Right cardiac atrium (tissue), 5 donors: ENCODE measurements at places on chromosomes 16 and 17. TPM values are rescaled to one million over a fixed set of nuclear protein-coding genes. Genes with fewer than 3 reads are reported as not detected.

DNA sequence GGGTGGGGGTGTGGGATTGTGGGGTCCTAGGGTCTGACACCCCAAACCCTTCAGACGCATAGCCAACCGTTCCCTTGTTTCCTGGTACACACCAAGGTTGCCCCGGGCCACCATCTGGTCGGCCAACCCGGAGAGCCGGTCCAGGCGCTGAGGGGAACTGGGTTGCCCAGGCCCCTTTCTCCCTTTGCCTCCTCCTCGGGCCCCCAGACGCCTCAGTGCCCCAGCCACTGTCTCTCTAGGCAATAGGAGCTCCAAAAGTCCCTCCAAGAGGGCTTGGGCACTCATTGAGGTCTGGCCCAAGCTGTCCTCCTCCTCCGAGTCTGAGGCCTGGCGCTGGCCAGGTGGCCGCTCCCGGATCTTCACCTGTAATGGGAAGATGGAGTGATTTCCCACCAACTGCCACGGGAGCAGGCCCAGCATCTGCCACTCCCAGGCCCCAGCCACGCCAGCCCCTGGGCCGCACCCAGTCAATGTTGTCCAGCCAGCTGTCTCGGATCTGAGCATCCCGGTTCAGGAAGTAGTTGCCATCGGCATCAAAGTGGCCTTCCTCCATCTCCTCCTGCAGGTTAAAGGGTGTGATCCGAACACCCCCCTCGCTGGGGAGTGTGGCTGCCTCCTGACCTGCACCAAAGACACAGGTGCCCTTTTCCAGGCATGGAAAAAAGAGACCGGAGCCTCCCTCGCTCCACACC is 1.5 kb downstream of the CD2BP2 start:
- peak; percentile 67 for DNase-seq

GRCh38 chr17:80920441-80920840 is 71.2 kb upstream of the CHMP6 start:
- DNase-seq, result no peak

DNA sequence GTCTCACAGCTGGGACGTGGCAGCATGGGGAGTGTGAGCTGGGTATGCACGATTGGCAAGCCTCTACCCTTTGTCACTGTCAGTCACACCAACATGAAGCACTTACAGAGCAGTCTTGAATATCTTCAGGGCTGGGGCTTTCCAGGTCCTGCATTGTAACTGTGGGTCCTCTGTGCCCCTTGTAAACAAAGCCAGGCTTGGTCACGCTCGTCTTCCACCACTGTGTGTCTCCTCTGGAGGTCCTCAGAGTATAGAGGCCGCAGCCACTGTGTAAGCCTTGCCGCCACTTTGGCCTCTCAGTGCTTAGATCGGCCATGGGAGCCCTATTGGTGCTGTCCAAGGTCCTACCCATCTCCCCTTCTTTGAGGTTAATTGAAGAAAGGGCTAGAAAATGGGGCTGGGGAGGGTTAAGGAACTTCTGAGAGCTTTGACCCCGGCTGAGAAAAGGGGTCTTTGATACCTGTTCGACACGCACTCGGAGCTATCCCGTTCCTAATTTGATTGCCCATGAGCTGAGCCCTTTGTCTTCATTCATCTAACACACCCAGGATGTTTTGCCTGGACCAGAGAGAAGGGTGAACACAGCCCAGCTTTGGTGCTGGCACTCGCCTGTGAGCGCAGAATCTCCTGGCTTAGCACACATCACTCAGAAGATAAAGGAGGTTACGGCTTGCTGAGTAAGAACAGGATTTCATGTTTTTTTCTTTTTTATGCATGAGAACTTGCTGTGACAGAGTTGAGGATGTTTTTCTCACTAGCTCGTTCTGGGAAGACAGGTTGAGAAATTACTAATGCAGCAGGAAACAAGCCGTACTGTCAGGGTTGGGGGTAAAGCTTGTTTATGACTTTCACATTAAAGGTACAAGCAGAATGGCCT is 267.9 kb downstream of the CPPED1 start:
- DNase-seq, result no peak

- no peak for DNase-seq
These were observed 200.3 kb upstream of the MPHOSPH6 start for GRCh38 chr16:82370282-82370681.

DNA sequence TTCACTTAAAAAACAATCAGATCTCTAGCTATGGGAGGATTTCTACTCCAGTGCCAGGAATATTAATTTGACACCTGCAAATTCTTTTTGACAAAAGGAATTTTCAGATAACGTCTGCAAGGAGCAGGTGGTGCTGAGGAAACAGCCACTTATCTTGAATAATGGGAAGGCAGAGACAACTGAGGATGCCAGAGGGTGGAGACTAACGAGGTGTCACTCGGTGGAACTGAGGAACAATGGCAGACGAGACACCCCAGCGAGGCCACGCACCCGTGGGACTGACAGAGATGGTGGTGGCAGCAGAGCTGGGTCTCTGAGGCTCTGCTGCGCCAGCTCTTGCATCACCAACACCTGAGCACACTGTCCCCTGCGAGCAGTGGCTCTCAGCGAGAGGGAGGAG is 42.2 kb downstream of the VAC14 start:
- DNase-seq, result no peak

- no peak for DNase-seq
These were observed 58.6 kb upstream of the NLK start for GRCh38 chr17:27983853-27984252.

GRCh38 chr16:86432691-86433090 is 77.6 kb upstream of the FOXF1 start:
- DNase-seq, result no peak

- no peak for DNase-seq
These were observed 21.6 kb upstream of the NCBP3 start for GRCh38 chr17:3867606-3868005.

DNA sequence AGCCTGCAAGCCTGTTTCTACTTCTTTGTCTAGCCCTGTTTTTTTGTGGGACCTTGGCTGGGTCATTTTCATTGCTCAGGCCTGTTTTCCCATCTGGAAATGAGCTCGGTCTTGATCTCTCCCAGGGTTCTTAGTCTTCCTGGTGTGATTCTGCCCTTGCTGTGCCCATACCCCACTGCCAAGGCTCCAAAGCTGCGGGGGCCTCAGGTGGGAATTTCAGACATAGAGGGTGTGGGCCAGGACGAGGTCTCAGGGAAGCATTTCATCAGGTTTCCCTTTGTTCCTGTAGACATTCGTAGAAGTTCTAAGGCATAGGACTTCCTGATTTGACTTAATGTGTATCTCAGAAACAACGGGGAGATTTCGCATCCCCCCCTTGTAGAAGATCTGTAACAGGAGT is 5.8 kb downstream of the MPRIP start:
- DNase-seq, result no peak

- peak; percentile 71 for DNase-seq
These were observed 24.8 kb downstream of the ITPRIPL2 start for GRCh38 chr16:19138601-19139000.

DNA sequence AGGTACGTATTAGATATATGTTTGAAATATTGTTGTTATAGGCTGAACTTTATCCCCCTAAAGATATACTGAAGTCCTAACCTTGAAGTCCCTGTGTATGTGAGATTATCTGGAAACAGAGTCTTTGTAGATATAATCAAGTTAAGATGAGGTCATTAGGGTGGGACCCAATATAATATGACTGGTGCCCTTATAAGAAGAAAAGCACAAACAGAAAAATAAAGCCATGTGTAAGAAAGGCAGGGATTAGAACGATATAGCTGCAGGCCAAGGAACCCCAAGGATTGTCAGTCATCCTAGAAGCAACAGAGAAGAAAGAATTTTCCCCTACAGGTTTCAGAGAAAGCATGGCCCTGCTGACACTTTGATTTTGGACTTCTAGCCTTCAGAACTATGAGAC is 95.8 kb downstream of the USP32 start:
- DNase-seq, result no peak

GRCh38 chr17:82611140-82612058 is 36.8 kb downstream of the WDR45B start:
- DNase-seq, result peak; percentile 81

- DNase-seq, result no peak
These were observed 1.1 kb downstream of the SGF29 start for GRCh38 chr16:28554634-28555423.

GRCh38 chr17:74374858-74375257 is 7.6 kb downstream of the GPR142 start:
- DNase-seq, result no peak

DNA sequence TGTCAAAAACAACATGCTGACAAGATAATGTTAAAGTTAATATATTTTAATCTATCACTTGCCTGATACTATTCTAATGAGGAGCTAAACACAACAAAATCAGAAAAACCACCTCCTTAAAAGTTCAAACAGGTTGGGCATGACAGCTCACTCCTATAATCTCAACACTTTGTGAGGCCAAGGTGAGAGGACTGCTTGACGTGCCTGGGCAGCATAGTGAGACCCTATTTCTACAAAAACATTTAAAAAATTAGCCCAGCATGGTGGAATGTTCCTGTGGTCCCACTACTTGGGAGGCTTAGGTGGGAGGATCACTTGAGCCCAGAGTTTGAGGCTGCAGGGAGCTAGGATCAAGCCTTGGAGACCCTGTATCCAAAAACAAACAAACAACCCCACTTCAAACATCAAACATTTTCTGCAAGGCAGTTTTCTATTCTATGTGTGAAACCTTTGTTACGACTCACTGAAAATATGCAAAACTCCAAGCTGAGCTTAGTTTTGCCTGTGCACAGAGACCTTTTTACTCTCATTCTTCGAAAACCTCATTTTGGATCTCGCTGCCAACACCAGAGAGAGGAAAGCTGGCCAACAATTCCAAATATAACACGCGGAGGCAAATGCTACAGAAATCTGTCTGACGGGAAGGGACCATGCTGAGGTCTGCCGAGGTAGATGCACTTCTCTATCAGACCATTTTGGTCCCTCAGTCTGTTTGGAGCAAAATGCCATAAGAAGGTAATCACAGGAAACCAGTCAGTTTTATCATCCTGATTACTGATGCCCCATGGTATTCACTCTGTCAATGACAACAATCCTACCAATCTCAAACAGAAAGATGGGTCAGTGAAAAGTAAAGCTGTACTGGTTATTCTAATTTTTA is 6.2 kb downstream of the PHF12 start:
- DNase-seq, result no peak

GRCh38 chr17:70922268-70922667 is 752.9 kb downstream of the KCNJ2 start:
- no peak for DNase-seq

- no peak for DNase-seq
These were observed 17.6 kb upstream of the ITGAM start for GRCh38 chr16:31242206-31242605.

GRCh38 chr17:40373324-40373723 is 8.8 kb upstream of the GJD3 start:
- DNase-seq, result no peak

DNA sequence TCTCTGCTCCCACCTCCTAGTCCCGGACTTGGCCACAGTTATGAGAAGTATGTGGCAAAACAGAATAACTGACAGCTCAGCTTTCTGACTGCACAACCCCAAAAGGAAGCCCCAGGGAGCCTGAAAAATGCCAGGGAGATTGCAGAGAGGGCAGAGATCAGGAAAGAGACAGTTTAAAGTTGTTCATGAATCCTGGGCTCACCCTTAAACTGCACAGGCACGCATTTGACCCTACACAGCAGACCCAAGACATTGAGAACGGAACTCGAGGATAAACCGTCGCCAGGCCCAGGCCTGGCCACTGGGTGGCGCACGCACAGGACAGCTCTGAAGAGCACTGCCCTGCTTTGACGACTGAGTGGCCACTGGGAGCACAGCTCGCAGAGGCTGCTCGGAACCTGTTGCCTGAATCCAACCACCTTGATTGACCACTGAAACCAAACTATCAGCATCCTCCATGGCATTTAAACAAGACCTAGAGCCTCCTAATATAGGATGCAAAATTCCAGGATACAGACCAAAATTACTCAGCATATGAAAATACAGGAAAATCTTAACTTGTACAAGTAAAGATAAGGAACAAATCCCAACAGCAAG is 114.0 kb downstream of the C16orf95 start:
- peak; percentile 89 for DNase-seq

GRCh38 chr17:81631482-81631881 is 5.4 kb downstream of the NPLOC4 start:
- DNase-seq, result no peak

- no peak for DNase-seq
These were observed 449.0 kb upstream of the CDH5 start for GRCh38 chr16:65917466-65917865.

DNA sequence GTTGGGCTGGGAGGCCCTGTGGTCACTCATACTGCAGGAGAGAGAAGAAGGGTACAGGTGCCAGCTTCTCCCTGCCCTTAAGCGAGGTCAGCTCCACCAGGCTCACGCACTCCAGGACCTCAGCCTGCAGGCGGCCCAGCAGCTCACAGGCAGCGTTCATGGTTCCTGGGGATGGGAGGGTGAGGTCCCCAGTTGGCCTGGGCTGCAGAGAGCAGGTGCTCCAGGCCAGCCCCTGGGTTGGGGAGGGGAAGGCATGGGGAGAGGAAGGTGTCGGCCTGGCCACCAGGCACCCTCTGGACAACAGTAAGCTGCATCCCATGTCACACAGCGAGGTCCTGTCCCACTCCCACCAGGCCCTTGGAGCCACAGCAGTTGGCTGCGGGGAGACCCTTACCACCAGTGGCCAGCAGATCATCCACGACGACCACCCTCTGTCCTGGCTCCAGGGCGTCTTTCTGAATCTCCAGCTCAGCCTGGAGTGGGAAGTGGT is 2.0 kb downstream of the APRT start:
- DNase-seq, result no peak

DNA sequence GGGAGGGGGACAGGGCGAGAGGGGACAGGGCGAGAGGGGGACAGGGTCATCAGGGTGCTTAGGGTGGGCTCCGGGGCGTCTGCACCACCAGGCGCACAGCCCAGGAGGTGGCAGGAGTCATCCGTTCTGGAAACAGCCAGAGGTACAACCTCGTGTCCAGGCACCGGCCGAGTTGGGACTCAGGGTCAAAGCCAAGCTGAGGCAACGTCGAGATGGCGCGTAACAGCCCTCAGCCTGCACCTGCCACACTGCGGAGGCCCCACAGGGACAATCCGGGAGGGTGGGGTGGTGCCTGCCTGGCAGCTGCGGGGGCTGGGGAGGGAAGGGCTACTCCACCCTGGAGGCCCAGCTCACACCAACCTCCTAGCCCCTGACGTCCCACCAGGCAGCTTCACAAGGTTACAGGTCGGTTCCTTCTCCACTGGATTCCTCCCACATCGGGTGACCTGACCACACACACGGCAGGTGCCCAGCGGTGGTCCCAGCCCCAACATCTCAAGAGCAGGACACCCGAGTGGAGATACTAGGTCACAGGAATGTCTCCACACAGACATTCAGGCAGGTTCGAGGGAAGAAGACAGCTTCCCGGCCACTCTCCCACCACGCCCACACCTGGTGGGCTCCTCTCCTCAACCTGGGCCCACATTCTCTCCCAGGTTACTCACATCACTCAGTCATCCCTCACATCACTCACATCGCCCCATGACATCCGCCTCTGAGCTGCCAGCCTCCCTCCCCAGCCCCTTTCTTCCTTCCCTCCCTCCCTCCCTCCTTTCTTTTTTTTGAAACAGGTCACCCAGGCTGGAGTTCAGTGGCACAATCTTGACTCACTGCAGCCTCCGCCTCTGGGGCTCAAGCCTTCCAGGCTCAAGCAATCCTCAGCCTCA is 47.3 kb downstream of the RPH3AL start:
- peak; percentile 12 for DNase-seq

HOXB13 gene
- not detected for total RNA-seq

HP gene
- total RNA-seq, result 42.4 TPM

MT1M gene
- 3.0 TPM for total RNA-seq

CRISPLD2 gene
- total RNA-seq, result 26.3 TPM

C16orf82 gene
- total RNA-seq, result not detected

SULT1A3 gene
- 10.1 TPM for total RNA-seq

PPY gene
- not detected for total RNA-seq

NLK gene
- total RNA-seq, result 27.5 TPM

RNF166 gene
- 23.0 TPM for total RNA-seq

CDH8 gene
- total RNA-seq, result not detected
